ENCODE measurements at places on chromosomes 13 and 19. TPM values are rescaled to one million over a fixed set of nuclear protein-coding genes. Genes with fewer than 3 reads are reported as not detected.

Gene AP3D1
- total RNA-seq = 127 TPM

Gene ZNF112
- not detected for total RNA-seq

Gene OR10H1
- total RNA-seq = not detected

Gene OR4F17
- total RNA-seq = not detected

Gene KIR3DL1
- total RNA-seq = 1.0 TPM

Gene ALKBH7
- total RNA-seq = 45.8 TPM

Gene SLC7A10
- total RNA-seq = not detected

Gene INSL3
- 1.7 TPM for total RNA-seq

Gene TICAM1
- 22.4 TPM for total RNA-seq

Gene KLK12
- total RNA-seq = not detected

Gene KLK15
- not detected for total RNA-seq

Gene CEACAM21
- 54.6 TPM for total RNA-seq

Gene CCDC8
- not detected for total RNA-seq
